PC-9 (cell line): ENCODE measurements at places on chromosomes 16 and 17. TPM values are rescaled to one million over a fixed set of nuclear protein-coding genes. Genes with fewer than 3 reads are reported as not detected.
A peak's percentile ranks its signal among the peaks of the same experiment; 100 is the strongest.

- no peak for DNase-seq
These were observed 116.3 kb downstream of the USP22 start for GRCh38 chr17:20926532-20926931.

DNA sequence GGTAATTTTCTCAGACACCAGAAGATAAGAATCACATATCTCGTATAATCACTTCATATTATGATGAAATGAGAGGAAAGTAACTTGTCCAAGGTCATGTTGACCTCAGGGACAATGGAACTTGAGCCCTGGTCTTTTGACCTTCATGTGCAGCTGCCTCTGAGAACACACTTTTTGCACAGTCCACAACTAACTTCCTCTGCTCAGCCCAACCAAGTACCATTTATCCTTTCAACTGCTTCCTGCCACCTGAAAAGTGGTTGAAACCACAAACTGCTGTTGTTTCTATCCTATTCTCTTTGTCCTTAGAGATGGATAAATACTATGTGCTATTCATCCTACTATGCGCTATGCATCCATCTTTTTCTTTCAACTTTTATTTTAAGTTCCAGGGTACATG, 2.3 kb upstream of the CCL1 start:
- no peak for DNase-seq

DNA sequence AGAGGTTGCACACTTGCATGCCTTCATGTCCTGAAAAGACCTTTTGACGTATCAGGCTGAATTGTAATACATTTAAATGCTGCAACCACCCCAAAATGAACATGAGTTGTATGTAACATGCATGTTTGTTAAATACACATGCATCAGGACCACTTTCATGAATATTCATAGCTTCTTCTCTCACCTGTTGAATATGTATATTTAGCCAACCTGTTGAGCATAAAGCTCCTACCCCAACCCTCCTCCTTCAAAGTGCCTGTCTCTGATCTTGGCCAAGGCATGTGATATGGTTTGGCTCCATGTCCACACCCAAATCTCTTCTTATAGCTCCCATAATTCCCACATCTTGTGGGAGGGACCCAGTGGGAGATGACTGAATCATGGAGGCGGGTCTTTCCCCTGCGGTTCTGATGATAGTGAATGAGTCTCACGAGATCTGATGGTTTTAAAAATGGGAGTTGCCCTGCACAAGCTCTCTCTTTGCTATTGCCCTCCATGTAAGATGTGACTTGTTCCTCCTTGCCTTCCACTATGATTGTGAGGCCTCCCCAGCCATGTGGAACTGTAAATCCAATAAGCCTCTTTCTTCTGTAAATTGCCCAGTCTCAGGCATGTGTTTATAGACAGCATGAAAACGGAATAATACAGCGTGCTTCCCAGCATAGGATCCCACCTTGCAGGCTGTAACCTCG, 3.8 kb upstream of the CRYM start:
- DNase-seq = no peak

DNA sequence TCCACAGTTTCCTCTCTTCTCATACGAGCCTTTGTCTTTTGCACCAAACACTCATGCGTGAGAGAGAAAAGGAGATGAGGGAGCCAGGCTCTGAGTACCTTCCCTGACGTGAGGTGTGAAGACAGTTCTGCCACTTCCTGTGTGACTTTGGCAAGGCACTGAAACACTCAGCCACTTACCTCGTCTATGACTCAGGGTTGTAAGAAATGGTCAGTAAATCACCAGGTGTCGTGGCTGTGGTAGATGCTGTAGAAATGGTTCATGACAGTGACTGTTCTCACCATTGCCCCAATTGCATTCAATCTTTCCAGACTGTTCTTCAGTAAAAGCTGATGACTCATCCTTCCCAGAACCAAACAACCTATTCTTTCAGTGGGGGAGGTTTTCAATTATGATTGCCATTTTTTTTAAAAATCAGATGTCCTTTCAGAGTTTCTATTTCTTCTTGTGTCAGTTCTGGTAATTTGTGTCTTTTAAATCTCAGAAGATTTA, 49.2 kb upstream of the CBFA2T3 start:
- DNase-seq = no peak

DNA sequence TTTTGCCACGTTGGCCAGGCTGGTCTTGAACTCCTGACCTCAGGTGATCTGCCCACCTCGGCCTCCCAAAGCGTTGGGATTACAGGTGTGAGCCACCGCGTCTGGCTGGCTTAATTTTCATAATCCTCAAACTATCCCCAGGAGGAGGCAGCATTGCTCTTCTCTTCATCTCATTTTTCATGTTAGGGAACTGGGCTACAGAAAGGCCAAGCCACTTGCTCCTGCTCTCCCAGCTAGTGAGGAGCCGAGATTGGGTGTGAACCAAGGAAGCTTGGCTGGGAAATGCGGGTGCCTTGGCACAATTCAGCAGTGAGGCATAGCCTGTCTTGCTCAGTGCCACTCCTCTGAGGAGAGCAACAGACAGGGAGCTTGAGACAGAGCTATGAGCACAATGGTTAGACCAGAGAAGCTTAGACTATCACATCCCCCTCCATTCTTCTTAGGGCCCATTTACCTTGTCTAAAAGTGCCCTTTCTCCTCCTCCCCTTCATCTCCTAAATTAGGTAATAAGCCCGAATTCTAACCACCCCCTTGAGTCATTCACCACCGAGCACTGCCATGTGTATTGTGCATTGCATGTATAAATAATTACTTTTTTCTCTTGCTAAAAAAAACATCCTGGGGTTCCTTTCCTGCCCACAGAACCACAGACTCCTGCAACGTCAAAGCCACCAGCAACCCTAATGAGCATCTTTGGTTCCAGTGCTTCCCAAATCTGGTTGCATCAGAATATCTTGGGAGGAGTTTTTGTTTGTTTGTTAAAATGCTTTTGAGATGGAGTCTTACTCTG, 20.0 kb upstream of the KIF19 start:
- no peak for DNase-seq

- DNase-seq = no peak
These were observed 47.8 kb downstream of the ANKRD11 start for GRCh38 chr16:89442588-89442987.

DNA sequence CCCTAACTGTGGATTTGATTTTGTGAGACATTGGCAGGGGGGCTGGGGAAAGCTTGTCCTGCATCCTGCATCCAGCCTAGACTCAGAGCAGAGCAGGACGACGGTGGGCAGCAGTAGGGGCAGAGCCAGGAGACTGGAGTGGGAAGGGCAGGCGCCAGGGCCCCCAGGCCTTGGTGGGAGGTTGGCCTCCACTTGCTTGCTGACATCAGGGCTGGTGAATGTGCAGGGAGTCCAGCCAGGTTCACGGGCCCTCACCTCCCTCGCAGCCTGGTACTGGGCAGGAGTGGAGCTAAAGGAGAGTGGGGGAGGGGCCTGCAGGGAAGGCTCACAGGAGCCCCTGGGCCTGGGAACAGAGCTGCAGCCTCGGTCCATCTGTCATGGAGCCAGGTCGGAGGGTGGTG, 2.2 kb upstream of the SMTNL2 start:
- DNase-seq = no peak

DNA sequence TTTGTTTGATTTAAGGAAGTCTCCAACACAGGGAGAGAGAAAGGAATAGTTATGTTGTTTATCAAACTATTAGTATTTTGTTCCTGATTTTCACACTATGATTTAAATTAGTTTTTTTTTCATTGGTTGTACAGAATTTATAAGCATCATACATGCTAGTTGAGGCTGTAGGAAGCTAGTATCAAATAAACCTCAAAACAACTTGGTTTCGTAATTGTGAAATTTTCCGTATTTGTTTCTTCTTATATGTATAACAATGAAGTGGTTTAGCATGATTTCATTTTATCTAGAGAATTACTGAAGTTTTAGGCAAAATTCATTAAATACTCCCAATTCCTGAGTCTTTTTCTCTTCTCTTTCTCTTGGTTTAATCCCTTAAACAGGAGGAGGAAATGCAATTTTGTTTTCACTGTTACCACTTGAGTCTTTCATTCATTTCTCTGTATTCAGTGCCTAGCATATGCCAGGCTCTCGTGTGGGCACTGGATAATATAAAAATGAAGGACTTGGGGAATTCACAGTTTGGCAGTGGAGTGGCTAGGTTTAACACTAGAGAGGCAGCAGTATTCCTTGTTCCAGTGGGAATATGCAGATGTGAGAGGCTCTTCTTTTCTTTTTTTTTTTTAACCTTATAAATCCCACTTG, 1.8 kb downstream of the CYLD start:
- DNase-seq = no peak

GRCh38 chr17:68435876-68436842, 21.1 kb downstream of the WIPI1 start:
- peak; percentile 74 for DNase-seq

GRCh38 chr16:5066511-5066910, 755 bp upstream of the C16orf89 start:
- DNase-seq = no peak

MYCBPAP gene
- total RNA-seq = 4.9 and 11.6 TPM in 2 replicates
